Glutamatergic neuron (in vitro differentiated cells): ENCODE measurements at places on chromosomes 7 and 10.

DNA sequence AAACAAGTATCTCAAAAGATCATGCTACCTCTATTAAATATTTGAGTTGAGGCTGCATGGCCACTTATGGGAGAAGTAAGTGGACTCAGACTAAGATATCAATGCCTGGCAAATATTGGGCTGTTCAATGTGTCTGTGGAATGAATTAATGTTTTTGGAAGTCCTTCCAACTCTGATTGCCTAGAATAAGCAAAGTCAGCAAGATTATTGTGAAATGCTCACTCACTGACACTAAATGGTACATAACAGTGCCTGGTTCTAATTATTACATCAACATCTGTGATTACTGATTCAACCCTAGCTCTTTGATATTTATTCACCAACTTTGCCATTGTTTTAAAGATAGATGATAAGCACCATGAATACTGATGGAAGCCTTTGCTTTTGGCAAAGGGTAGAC, 45.5 kb upstream of the HDAC9 start:
- no peaks in the 10 kb centered on the region for H3K36me3 ChIP-seq
- H3K4me3 ChIP-seq, result no peak overlapping the region
- peaks cover 5% of the 10 kb centered on the region for H3K4me1 ChIP-seq
- H3K27ac ChIP-seq, result no peak overlapping the region
- DNase-seq, result no peak

DNA sequence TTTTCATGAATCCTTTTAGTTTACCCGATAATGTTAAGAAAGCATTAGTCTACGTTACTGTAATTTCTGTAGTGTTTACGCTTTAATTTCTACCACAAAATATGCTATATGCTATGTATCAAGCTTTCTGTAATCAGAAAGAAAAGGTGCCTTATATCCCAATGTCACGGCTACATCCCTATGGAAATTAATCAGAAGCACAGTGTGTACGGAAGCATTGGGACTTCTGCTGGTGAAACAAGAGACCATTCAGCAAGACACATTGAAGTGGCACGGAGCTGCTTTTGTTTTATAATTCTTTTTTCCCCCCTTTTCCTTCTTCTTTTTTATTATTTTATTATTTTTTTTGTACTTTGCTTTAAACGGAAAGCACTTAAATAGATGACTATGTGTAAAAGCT, 31.2 kb upstream of the SH2B2 start:
- no peaks in the 10 kb centered on the region for H3K27me3 ChIP-seq
- peaks cover 25% of the 10 kb centered on the region for H3K4me1 ChIP-seq
- H3K36me3 ChIP-seq, result no peaks in the 10 kb centered on the region
- no peak overlapping the region for H3K4me3 ChIP-seq
- H3K27ac ChIP-seq, result no peak overlapping the region
- DNase-seq, result no peak

DNA sequence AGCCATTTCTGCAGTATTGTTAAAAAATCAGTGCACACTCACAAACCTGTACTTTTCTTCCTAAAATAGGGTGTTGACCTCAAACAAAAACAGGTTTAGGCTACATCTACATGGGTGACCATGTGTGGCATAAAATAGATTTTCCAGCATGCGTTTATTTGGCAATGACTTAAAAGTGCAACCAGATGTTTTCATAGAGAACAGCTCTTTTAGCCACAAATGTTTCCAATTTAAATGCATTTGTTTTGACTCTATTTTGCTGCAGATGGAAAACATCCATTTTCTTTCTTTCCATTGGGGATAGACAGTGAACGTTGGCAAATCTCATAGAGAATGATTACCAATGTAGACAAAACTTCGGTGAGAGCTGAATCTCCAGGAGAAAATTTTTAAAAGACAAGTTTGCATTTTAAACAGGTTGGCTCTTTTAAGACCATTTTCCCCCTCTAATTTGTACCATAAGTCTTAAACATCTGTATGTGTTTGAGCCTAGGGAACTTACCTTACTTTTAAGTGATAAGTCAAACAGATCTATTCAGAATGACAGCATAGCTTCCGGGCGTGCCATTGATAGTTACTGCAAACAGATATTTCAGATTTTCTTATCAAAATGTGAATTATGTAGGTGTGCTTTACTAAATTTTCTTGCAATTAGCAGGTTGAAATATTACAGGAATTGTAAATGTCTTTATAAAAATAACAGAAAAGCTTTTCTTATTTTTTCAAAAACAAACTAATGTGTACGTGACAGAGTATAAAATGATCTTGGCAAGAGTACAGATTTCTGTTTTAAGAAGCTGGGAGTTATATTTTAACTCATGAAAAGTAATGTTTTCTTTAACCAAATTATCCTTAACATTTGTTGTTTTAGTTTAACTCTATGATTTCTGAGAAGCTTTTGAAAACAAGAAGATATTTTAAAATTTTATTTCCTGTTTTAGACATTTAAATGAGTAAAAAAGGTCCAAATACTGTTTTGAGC, 144.9 kb downstream of the HGF start:
- H3K4me1 ChIP-seq, result peaks cover 3% of the 10 kb centered on the region
- no peak overlapping the region for H3K4me3 ChIP-seq
- no peak overlapping the region for H3K27ac ChIP-seq

DNA sequence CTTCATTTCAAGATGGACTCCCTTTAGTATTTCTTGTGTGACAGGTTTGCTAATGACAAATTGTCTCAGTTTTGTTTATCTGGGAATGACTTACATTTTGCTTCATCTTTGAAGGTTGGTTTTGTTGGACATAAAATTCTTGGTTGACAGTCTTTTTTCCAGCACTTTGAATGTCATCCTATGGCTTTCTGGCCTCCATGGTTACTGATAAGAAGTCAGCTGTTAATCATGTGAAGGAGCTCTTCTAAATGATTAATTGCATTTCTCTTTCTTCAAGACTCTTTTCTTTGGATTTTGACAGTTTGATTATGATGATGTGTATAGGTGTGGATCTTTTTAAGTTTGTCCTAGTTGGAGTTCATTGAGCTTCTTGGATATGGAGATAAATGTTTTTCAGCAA, 26.9 kb upstream of the HHEX start:
- no peaks in the 10 kb centered on the region for H3K4me1 ChIP-seq
- no peak overlapping the region for H3K27ac ChIP-seq
- no peak overlapping the region for H3K4me3 ChIP-seq
- peaks cover 7% of the 10 kb centered on the region for H3K36me3 ChIP-seq
- no peak for DNase-seq

- H3K4me1 ChIP-seq, result no peaks in the 10 kb centered on the region
- no peaks in the 10 kb centered on the region for H3K36me3 ChIP-seq
Observed at GRCh38 chr7:159210581-159211235, 66.0 kb upstream of the VIPR2 start.

- no peak for DNase-seq
- H3K4me3 ChIP-seq, result no peak overlapping the region
- H3K4me1 ChIP-seq, result no peaks in the 10 kb centered on the region
Observed at GRCh38 chr7:133961724-133962123, 165.4 kb upstream of the LRGUK start.

DNA sequence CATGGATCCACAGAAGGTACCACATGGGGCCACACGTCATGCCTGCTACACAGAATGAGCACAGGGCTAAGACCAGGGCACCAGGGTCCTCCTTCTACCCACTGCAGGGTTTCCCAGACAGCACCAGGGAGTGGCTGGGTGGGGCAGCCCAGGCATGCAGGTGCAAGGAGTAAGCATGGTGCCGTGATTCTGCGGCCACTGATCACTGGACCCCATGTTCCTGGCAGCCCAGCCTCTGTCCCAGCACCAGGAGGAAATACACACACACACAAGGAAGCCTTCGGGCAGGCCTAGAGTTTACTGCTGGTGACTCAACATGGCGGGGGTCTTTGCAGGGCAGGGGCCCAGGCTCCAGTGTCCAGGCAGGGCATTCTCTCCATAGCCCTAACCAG, 13.9 kb downstream of the ATP6V1F start:
- no peak overlapping the region for H3K27ac ChIP-seq
- H3K27me3 ChIP-seq, result peaks cover 8% of the 10 kb centered on the region
- DNase-seq, result no peak
- H3K36me3 ChIP-seq, result no peaks in the 10 kb centered on the region
- peaks cover 9% of the 10 kb centered on the region for H3K4me1 ChIP-seq

DNA sequence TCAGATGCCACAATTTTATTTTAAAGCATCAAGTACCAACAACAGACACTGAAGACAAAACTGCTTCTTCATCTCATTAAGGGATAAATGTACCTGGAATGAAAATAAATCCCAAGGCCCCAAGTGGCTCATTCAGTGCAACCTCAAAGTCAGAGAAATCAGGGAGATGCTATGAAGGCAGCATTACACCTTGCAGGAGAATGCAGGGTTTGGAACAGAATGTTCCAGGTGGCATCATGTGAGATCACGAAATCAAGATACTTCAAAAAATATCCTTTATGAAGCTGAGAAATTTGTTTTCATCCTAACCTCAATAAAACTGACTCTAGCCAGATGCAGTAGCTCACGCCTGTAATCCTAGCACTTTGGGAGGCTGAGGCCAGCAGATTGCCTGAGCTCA, 477.1 kb downstream of the PLXNA4 start:
- no peak overlapping the region for H3K4me3 ChIP-seq
- DNase-seq, result no peak
- peaks cover 20% of the 10 kb centered on the region for H3K4me1 ChIP-seq
- peaks cover 4% of the 10 kb centered on the region for H3K27me3 ChIP-seq

- no peaks in the 10 kb centered on the region for H3K4me1 ChIP-seq
- no peak overlapping the region for H3K27ac ChIP-seq
- no peak overlapping the region for H3K4me3 ChIP-seq
Observed at GRCh38 chr7:50827281-50827680, 44.6 kb upstream of the GRB10 start.

DNA sequence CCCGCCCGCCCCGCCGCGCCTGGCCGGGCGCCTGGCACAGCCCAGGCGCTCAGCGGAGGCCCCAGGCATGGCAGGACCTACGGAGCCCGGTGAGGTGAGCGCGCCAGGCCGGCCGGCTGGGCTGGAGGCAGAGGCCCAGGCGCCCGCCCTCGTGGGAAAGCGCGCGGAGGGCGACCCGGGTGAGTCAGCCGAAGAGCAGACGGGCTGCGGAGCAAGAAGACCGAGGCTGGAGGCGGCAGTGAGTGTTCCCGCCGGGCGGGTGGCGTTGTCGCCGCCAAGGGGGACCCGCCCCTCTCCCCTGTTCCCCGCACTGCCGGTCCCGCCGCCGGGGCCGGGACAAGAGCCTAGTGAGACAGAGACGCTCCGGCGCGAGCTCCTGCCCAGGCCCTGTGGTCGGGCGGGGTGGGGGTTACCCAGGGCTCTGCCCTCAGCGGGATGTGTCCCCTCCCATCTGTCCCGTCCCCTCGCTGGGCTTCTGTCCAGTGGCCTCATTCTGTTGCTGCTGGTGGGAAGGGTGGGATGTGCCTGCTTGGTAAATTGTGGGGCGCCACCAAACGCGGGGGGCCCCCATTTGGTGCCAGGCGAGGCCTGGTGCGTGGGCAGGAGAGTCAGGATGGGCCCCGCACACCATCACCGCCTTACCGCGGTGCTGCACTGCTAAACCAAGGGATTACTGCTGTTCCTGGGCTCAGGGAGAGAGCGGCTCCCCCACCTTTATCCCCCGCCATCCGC, 17.0 kb upstream of the NODAL start:
- no peak overlapping the region for H3K4me3 ChIP-seq
- H3K4me1 ChIP-seq, result peaks cover 2% of the 10 kb centered on the region
- H3K27me3 ChIP-seq, result peaks cover 10% of the 10 kb centered on the region
- no peak overlapping the region for H3K27ac ChIP-seq
- peak; percentile 64 for DNase-seq
- H3K36me3 ChIP-seq, result no peaks in the 10 kb centered on the region

DNA sequence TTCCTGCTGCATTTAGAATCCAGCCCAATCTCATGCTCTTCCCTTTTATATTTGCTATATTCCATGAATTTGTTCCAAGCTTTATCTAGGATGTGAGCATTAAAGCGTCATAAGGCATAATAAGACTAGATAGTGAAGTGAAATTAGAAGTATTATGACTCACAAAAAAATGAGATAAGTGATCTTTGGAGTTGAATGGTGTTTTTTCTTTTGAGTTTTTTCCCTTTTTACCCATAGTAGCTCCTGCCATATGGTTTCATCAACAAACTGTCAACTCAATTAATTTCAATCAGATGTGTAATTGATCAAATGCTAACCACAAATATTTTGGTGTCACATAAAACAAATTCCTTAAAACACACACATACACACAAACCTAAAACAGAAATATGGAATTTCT, 17.0 kb downstream of the KLHDC10 start:
- no peak overlapping the region for H3K4me3 ChIP-seq
- H3K27me3 ChIP-seq, result peaks cover 1% of the 10 kb centered on the region
- H3K4me1 ChIP-seq, result no peaks in the 10 kb centered on the region
- H3K36me3 ChIP-seq, result peaks cover 4% of the 10 kb centered on the region
- no peak overlapping the region for H3K27ac ChIP-seq
- no peak for DNase-seq

DNA sequence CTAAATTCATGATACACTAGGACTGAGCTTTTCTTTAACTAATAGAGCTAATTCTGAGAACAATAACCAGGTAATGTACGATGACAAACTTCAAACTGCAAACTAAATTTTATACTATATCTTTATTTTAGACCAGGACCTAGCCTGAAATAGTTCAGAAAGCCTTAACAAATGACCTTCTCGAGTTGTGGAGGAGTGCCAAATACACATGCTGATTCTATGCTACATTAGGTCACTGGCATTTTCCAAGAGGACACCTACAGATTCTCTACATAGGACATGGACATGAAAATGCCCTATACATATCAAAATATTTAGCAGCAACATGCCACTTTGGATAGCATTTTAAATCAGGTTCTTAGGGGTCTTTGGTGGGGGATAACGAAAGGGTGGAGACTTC, 44.0 kb upstream of the LRRTM3 start:
- no peak overlapping the region for H3K4me3 ChIP-seq
- peaks cover 8% of the 10 kb centered on the region for H3K4me1 ChIP-seq
- no peak overlapping the region for H3K27ac ChIP-seq
- no peaks in the 10 kb centered on the region for H3K36me3 ChIP-seq
